Activated CD8-positive, alpha-beta memory T cell treated with anti-CD3 and anti-CD28 coated beads, Interleukin-2, amount 50 U/mL, for 4 hours (primary cell): ENCODE measurements at places on chromosomes 1 and 21.

- DNase-seq, result no peak
Measured at GRCh38 chr1:13967707-13968106, 267.7 kb downstream of the PRDM2 start.

- DNase-seq, result no peak
Measured at GRCh38 chr1:29278124-29278523, 41.8 kb downstream of the PTPRU start.

DNA sequence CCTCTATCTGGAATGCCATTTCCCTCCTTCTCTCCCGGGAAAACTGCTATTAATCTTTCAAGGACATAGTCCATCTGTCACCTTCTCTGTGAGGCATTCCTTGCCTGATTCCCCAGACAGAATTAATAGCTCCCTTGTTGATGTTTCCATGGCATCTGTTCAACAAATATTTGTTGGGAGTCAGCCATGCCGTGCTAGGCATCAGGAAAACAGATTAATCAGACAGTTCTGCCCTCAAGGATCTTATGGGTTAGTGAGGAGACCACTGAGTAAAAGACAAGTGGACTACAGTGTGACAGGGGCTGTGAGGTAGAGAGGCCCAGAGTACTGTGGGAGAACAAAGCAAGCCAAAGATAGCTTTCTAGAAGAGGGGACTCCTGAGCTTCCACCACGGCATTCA, 11.4 kb upstream of the MAGOH start:
- no peak for DNase-seq

GRCh38 chr1:203517426-203518110, 23.6 kb downstream of the OPTC start:
- no peak for DNase-seq

DNA sequence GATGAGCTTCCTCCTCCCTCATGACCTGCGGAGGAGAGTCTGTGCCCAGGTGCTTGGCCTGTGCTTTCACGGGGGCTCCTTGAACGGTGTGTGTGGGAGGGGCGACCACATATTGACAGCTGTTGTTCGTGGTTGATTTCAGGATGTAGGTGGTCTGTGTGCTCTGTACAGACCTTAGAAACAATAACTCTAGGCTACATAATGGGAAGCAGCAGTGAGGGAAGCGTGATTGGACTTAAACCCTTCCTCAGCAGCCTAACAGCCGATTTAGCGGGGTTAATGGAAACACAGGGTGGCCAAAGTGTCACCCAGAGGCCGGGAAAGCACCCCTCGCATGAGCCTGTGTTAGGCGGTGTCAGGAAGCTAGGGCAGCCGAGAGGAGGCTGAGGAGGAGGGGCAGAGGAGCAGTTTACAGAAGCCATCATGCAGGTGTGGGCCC, 56.0 kb downstream of the TBCE start:
- peak; percentile 24 for DNase-seq

DNA sequence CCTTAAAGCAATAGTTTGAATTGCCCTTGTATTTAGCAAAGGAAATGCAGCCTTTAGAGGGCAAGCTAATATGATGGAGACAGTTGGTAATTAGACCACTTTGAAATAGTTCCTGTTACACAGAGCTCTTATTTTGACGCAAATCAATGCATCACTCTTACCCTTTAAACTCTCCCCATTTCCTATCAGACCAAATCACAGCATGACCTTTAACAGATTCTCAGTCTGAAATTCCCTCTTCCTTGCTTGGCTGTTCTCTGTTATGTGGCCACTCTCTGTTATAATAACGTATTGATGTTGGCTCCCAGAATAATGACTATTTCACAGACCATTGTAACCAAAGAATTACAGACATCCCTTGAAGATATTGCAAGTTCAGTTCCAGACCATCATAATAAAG, 66.9 kb upstream of the NGF start:
- no peak for DNase-seq

DNA sequence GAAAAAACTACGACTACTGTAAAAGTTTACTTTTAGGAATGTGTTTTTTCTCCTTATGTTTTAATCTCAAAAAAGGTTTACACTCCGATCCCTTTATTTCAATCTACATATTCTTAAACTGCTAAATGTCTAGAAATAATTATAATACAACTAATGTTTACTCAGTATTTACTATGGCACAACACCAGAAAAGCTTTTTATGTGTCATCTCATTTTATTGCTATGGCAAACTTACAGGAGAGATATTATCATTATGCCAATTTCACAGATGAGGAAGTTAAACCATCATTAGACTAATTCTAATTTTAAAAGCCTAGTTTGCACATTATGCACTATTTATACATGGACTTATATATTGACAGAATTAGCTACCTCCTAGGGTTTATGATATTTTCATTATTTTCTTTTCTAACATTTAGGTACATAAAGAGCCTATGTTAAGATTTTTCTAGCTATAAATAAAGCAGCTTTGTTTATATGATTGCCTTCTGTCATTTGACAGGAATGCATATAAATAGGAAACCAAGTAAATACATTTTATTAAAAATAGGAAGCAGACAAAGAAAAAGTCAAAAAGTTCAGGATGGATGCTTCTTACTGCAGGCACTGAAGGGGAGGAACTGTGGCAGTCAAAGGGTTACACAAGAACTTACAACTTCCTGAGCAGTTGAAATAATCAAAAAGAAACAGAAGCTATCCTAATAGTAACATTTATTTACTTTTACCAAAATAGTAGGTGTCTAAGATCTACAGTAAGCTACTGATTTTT, 442.4 kb downstream of the LTN1 start:
- no peak for DNase-seq

DNA sequence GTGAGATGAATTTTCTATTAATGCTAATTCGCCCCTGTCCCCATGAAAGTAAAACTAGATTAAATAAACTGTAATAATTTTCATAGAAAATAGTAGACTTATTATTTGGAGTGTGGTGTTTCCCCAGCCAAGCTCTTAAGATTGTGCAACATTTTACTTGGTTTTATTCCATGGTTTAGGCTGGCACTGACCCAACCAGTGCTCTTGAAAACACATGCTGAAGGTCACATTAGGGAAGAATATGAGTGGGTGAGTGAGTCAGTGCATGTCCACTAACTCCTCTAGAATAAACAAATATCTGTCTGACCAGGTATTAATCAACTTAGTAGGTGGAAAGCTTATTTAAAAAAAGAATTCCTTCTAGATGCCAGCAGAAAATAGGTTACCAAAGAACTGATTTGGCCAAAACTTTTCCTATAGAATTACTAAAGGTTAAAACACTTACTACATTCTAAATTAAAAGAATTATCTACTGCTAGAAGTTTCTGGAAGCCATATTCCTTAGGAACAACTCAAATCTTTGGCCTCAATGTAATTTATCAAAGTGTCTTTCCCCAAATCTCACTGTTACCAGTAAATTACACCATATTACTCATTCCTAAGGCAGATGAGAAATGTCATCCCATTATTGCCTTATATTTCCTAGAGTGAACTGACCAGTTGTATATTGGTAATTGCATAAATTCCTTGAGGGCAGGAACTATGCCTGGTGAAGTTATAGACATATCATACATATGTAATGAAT, 89.7 kb upstream of the RGS1 start:
- DNase-seq, result no peak

DNA sequence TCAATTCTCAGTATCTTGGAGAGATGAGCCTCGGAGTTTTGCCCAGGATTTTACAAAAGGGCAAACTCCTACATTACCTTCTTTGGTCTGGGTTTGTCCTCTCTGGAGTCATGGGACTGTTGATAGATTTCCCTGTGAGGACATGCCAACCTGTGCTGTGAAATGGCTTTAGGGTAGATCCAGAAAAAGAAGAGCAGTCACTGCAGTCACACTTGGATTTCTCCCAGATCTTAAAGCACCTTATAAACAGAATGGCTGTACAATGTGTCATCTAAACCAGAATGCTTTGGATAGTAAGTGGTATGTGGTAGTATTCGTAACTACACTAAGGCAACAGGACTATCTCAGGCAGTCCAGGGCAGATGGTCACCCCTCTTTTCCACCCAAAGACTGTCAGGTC, 1.9 kb upstream of the CSRP1 start:
- DNase-seq, result no peak

- no peak for DNase-seq
Measured at GRCh38 chr21:40355076-40355475, 487.8 kb downstream of the PCP4 start.

DNA sequence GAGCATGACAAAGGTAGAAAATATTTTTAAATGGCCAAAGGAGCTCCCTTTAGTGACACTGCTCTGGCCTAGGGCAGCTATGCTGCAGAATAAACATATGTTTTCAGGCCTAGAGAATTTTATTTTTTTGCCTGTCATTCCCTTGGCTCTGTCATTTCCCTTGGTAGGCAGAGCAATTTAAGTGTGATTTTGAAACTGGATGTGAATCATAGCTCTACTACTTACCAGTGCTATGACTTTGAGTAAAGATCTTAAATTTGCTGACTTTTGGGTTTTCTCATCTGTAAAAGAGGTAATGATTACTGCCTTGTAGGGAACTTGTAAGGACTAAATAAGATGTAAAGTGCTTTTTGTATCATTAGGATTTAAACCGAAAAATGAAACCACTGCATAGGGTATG, 189.0 kb upstream of the ZRANB2 start:
- no peak for DNase-seq

DNA sequence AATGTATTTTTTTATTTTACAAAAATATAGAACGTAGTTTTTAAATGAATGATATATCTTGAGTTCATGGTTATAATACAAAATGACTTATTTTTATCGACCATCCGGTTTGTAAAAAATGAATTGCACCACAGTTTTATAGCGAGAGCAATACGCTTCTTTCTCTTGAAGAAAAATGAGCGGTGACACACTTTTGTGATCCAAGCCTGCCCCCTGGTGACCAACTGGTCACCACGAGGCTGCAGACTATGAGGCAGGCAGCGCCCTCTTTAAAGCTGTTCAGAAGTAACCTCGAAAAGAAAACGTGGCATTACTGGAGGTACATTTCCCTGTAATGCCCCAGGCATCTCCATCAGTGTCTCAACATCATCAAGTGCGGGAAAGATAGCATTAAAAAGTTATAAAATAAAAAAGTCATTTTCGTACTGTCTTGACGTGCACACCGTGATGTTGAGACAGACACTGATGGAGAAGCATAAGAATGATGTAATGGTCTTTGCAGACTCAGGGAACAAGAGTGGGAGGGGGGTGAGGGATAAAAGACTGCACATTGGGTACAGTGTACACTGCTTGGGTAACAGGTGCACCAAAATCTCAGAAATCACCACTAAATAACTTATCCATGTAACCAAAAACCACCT, 734.2 kb upstream of the ADAMTS5 start:
- DNase-seq, result peak; percentile 29

DNA sequence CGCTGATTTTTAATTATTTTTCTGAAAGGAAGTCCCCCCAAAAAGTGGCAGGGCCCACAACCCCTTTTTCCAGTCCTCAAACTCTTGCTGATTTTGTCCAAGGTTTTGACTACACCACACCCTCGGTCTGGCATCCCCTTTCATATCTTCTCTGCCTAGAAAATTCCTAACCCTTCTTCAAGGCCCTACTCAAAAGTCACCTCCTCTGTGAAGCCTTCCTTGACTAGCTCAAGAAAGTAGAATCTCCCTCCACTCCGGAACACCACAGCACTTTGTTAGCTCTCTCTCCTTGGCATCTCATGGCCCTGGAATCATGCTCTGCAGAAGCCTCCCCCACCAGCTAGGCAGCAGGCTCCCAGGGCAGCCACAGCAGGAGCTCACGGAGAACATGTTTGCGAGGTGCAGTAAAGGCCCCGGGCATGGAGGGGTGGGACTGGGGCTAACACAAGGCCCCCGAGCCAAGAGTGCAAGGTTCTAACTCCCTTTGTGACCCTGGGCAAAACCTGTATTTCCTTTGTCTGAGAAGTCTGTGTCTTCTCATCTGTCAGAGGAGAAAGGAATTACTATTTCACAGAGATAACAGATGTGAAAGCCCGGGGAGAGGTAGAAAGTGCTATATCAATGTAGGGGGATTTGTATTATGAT, 17.7 kb upstream of the S100A7 start:
- DNase-seq, result no peak

DNA sequence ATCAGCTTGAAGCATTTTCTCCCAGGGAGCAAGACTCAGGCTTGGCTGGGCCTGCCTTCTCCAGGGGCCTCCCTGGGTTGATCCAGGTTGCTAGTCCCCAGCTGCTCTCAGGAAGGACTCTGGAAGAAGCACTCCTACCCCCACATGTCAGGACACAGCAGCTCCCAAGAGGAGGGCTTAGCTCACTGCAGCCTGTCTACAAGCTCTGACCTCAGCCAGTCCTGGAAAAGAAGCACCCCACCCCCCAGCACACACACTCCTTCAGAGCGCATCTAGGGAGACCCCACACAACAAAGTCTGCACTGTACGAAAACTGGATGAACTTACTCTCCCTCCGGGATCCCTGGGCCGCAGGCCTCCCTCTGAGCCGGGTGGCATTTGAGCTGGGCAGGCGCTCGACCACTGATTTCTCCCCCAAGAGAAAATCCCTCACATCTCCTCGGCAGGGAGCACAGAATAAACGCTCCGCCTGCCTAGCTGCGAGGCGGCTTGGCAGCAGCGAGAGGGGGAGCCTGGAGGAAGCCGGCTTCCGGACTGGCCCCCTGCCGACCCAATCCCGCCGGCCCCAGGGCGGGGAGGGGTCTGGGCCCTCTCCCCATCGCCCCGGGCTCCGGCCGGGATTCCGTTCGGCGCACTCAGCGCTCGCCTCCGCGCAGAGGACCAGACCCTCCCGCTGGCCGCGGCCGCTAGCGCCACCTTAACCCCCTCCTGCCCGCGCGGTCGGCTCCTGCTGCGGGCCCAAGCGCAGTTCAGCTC, at the start of gene KCNA2:
Gene KCNA2, minus strand, starts transcription at position 458 of the 756 bp plus-strand sequence. CDS start 1,576 bp downstream, outside the sequence.
- no peak for DNase-seq

DNA sequence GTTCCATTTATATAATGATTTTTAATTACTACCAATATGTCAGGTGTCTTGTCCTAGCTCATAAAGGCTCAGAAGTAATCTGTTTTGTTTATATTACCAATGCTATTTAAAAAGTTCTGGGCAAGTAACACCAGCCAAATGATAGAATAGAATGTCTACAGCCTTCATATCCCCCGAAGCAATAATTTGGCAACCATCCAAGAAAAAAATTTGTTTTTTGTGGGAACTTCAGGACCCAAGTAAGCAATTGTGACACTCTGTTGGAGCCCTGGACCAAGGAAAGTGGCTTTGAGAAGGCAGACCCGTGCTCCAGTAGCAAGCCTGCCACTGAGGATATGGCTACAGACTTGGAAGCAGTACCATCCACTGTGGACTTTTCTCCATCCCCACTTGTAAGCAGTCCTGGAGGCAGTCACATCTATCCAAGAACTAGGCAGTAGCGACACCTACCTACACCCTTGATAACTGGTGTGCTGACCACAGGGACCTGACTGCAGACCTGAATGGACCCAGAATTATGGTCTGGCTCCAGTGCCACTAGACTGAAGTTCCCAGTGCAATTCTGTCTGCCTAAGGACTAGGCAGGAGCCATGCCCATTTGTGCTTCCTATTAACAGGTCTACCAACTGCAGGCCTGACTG, 870.7 kb upstream of the ADGRL2 start:
- no peak for DNase-seq

GRCh38 chr1:180053594-180054567, 99.3 kb downstream of the CEP350 start:
- DNase-seq, result no peak
